Tongue (tissue), 3 donors: ENCODE measurements at places on chromosomes 6 and 20.

DNA sequence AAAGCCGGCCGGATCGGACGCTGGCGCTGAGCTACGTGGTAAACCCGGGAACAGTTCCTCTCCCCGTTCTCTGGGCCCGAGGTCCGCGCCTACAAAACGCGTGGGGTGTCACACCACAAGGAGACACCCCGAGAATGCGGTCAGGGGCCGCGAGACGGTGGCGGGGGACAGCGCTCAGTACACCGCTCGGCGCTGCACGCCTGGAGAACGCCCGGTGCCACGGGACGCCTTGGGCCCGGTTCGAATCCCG lies 670 bp downstream of the NCOA5 start:
- DNase-seq = no peak

GRCh38 chr6:133495205-133495903 lies 254.2 kb downstream of the EYA4 start:
- no peak for DNase-seq

- DNase-seq = no peak
These were observed 30.0 kb upstream of the KIF6 start for GRCh38 chr6:39755231-39755630.

DNA sequence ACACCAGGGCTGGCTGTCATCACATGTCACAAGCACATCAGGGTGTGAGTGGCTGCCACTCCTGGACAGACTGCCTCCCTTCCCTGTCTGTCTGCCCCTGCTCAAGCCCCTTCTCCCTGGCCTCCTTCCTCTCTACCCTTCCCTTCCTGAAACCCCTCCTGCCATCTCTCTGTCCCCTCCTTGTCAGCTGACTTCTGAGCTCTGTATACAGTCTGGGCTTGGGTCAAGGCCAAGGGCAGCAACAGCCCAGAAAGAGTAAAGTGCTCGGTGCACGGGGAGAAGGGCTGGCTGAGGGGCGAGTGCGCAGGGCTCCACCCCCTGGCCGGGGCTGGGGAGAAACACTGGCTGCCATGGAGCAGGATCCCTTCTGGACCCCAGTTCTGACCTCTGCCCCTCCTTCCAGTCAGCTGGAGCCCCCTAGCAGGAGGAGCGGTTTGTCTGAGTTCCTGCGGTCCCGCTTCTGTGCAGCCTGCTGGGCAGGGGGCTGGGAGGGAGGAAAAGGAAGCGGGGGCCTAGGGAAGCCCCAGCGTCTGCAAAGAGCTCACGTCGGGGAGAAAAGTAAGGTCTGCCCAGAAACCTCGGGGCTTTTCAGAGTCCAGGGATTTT lies 2.0 kb downstream of the LKAAEAR1 start:
- no peak for DNase-seq

- DNase-seq = no peak
These were observed 4.2 kb downstream of the OR2B2 start for GRCh38 chr6:27908017-27908416.

- peak; percentile 11 for DNase-seq
These were observed 403.1 kb upstream of the ID4 start for GRCh38 chr6:19434065-19434464.

DNA sequence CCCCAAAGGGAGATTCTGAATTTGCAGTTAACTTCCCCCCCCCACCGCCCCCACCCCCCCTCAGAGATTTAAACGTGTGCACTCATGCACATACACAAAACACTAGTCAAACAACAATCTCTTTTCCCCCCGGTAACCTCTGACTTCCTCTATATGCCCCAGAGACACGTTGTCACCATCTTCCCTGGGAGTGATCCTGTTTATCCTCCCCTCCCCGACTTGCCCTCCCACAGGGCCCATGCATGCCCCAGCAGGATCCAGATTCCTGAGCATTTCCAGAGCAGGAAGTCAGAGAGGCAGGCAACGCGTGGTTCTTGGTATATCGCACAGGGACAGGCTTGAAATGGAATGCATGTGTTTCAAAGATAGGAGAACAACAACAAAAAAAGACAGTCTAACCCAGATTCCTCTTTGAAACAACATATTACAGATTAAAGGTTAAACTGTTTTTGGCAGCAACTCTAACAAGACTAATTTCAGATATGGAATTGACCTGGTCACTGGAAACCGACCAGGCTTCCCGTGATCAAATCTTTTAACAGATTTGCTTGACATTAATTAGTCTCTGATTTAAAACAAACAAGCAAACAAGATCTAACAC lies 1.3 kb downstream of the BLCAP start:
- DNase-seq = peak; percentile 74

DNA sequence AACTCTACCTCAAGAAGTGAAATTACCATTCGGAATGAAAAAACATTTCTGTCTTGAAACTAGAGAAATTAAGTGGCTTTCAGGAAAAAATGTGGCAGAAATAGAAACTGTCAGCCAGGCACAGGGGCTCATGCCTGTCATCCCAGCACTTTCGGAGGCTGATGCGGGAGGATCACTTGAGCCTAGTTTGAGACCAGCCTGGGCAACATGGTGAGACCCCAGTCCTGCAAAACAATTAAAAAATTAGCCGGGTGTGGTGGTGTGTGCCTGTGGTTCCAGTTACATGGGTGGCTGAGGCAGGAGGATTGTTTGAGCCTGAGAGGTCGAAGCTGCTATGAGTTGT lies 7.1 kb upstream of the TMEM181 start:
- DNase-seq = no peak

DNA sequence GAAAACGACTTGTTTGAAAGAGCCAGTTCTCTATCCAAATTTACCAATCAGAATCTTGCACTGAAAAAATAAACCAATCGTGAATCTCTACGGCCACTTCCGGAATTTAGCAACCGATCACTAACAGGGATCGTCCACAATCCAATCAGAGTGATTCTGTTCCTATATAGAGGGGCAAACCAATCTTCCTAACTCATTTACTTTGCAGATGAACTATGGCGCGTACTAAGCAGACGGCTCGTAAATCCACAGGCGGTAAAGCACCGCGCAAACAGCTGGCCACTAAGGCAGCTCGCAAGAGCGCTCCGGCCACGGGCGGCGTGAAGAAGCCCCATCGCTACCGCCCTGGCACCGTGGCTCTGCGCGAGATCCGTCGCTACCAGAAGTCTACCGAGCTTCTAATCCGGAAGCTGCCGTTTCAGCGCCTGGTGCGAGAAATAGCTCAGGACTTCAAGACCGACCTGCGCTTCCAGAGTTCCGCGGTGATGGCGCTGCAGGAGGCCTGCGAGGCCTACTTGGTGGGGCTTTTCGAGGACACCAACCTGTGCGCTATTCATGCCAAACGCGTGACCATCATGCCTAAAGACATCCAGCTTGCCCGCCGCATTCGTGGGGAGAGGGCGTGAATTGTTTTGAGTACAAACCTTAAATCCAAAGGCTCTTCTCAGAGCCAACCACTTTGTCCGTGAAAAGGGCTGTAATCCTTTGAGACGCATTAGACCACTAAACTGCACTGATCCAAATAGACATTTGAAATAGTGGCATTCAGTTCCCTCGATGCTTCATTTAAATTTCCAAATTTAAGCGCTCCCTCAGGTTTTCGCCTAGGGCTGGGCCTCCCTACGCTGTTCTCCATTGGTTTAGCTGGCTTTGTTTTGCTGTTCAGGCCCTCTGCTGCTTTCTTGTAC lies 138.0 kb downstream of the HFE start:
- peak; percentile 97 for DNase-seq

DNA sequence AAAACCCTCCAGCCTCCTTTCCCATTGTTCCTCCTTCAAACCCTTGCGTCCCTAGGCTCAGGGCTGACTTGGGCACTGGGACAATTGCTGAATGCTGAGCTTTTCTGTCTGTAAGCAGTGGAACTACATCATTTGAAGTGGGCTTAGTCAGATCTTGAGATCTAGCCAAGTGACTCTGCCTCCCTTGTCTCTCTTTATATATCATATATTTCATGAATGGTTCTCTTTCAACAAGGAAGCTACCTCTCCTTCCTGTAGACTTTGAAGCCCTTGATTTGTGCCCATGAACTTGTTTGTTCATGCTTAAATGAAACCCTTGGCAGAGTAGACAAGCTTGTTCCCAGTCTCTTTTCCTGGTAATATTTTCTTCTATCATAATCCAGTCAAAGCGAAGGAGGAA lies 60.0 kb upstream of the KIF13A start:
- DNase-seq = peak; percentile 17

DNA sequence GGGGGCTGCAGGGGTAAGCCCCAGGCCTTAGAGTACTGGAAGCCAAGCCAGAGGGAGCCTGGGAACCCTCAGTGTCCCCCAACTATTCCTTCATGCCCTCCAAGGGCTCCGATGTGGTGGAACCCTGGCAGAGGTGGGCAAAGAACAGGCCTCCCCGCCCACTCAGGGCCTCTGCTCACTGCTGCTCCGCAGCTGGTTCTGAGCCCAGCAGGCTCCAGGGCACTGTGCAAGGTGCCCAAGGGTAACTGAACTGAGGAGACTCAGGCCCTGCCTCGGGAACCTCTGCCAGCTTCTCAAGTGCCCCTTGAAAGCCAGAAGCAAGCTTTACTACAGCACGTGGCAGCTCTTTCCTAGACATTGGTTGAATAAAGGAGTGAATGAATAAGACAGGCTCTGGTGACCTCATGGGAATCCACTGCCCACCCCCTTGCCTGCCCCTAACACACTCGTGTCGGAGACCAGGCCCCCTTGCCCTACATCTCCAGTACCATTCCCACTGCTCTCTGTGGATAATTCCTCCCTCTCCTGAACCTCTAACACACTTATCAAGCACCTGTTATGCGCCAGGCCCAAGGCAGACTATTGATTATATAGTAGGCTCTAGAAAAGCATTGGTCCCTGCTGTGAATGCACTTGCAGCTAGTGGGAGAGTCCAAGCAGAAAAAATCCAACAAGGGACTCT lies 55.0 kb downstream of the TOX2 start:
- DNase-seq = no peak

GRCh38 chr20:62727584-62728027 lies 19.0 kb downstream of the NTSR1 start:
- DNase-seq = no peak

GRCh38 chr6:100246206-100246605 lies 218.5 kb downstream of the SIM1 start:
- no peak for DNase-seq

DNA sequence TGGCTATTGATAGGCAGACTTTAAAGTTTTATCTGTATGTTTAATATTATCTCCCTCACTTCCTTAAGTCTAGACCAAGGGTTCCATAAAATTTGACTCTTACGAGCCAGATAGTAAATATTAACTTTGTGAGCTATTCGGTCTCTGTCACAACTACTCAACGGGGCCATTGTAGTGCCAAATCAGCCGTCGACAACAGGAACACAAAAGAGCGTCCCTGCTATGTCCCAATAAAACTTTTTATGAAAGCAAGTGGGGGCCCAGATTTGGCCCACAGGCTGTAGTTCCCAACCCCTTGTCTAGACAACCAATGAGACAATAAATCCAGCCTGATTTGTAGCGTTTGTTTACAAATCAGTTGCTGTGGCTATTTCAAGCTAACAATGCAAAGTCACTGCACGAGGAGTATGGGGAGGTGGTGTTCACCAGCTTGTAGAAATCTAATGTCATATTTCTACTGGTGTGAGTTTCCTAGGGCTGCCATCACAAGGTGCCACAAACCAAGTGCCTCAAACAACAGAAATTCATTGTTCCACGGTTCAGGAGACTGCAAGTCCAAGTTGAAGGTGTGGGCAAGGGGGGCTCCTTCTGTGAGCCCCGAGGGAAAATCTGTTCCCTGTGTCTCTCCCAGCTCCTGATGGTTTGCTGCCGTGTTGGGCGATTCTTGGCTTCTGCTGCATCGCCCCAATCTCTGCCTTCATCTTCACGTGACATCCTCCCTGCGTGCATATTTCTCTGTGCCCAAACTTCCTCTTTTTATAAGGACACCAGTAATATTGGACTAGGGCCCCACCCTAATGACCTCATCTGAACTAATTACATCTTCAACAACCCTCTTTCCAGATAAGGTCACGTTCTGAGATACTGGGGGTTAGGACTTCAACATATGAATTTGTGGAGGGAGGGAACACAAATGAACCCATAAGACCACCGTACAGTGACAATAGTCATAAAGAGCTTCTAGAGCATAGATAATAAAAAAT lies 356.0 kb upstream of the JARID2 start:
- no peak for DNase-seq

GRCh38 chr20:46113113-46113470 lies 5.0 kb upstream of the CD40 start:
- no peak for DNase-seq

DNA sequence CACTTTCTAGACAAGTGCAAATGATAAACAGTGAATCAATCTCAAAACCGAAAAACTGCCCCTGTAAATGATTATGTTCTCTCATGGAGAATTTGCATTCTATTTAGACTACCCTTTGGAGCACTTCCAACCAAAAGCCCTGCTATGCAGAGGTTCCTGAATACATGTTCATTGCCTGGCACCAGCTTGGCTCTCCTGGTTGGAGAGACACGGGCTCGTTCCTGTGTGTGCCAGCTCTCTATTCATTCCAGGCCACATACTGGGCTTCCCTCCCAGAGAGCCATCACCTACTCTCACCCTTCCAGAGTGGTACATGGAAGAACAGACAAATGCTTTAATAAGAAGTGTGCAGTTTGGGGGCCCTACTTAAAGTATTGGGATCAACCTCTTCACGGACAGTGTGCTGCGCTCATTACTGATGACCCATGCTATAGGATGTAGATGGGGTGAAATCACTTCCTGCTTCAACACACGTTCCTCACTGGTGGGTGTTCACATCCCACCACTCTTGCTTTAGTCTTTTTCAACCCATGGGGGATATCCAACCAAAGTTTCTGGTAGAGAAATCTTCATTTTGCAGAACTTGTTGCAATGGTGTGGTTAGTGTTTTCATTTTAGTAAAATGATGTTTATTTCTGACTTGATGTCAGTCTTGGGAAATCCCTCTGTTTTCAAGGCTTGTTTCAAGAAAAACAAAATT lies 38.5 kb upstream of the NAA20 start:
- DNase-seq = no peak

- DNase-seq = no peak
These were observed 922.1 kb downstream of the TFAP2A start for GRCh38 chr6:9492790-9493189.

GRCh38 chr6:11120271-11121005 lies 8.9 kb upstream of the ERVFRD-1 start:
- no peak for DNase-seq

GRCh38 chr6:56570413-56571359 lies 72.0 kb downstream of the DST start:
- peak; percentile 22 for DNase-seq

GRCh38 chr20:42082611-42083010 lies 464.4 kb upstream of the CHD6 start:
- peak; percentile 96 for DNase-seq

DNA sequence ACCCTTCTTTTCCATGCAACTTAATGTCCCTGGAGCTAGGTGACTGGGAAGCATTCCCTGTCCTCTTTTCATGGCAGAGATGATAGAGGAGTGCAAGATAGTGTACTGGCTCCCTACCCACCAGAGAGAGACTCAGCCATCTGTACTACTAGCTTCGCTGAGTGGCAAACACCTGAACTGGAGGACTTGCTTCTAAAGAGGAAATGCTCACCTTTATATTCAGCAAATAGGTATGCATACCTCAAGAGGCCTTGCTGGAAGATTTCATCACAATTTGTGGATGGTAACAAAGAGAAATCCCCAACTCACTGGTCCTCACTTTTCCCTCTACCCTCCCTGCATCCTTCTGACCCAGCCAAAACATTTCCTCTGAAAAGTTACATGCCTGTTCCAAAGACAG lies 124.1 kb downstream of the FOXA2 start:
- no peak for DNase-seq

GRCh38 chr6:170063851-170064602 lies 226.9 kb downstream of the DLL1 start:
- peak; percentile 74 for DNase-seq

- DNase-seq = peak; percentile 38
These were observed 528 bp downstream of the NHSL1 start for GRCh38 chr6:138498629-138499302.

GRCh38 chr6:47157653-47158219 lies 115.6 kb upstream of the ADGRF1 start:
- no peak for DNase-seq

GRCh38 chr6:113893866-113894265 lies 36.7 kb downstream of the MARCKS start:
- DNase-seq = no peak
